ENCODE measurements at places on chromosomes 13 and 19.

- no peak for DNase-seq
Measured at GRCh38 chr13:58181111-58181510, 549.6 kb downstream of the PCDH17 start.

DNA sequence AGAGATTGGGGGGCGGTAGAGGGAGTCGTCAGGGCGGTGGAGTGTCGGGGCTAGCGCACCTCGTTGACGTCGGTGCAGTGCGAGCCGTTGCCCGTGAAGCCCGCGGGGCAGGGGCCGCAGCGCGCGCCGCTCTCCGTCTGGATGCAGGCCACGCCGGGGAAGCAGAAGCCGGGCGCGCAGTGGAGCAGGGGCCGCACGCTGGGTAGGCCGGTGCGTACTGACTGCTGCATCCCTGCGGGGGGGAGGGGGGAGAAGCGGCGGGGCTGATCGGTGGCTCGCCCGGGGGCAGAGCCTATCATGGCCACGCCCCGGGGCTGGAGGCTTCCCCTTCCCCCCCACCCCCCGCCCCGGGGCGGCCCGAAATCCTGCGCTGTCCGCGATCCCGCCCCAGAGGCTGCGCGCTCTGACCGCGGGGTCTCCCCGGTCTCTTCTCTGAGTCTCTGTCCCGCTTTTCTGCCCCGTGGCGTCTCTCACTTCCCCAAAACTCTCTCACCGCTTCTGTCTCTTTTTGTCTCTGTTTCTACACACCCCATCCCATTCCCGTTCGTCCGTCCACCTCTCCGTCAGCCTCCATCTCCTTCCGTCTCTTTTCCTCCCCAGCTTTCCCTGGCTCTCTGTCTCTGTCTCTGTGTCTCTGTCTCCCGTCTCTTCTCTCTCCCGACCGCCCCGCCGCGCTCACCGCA is 1.1 kb downstream of the COMP start:
- peak; percentile 73 for DNase-seq

DNA sequence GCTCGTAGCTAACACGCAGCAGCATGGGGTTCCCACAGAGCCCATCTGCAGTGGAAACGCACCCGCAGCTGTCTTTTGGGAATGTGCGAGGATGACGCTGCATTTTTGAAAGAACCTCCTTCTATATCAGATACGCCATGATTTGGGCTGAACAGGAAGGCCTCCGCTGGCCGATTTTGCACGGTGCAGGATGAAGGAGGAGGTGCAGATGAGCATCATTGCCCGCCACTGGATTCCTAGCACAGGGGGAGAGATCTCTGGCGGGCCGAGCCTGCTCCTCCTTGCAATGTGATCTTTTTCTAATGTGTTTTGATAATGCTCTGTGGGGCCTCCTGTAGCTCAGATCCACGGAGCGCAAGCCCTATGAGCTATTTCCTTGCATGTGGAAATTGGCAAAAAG is 55.5 kb downstream of the EFNB2 start:
- DNase-seq: no peak

- no peak for DNase-seq
Measured at GRCh38 chr13:93765062-93765461, 538.5 kb downstream of the GPC6 start.

DNA sequence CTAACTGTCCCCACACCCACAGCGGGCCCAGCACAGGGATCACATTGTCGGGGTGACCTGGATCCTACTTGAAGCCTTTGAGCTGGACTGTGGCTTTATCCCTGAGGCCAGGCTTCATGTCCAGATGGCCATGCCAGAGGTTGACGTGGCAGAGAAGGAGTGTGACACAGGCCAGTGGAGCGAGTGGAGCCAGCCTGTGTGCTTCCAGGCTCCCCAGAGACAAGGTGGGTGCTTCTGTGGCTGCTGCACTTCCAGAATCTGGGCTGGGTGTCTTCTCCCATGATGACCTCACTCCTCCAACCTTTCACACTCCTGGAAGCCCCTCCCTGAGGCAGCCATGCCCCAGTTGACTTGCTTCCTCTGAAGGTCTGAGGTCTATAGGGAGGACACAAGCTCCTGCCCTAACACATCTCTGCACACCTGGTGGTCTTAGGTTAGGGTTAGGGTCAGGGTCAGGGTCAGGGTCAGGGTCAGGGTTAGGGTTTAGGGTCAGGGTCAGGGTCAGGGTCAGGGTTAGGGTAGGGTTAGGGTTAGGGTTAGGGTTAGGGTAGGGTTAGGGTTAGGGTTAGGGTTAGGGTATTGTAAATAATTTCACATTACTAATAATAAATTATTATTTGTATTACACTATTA is 13.1 kb upstream of the MZF1 start:
- DNase-seq: no peak

GRCh38 chr19:43290568-43291359 is 21.4 kb upstream of the PSG9 start:
- DNase-seq: no peak

DNA sequence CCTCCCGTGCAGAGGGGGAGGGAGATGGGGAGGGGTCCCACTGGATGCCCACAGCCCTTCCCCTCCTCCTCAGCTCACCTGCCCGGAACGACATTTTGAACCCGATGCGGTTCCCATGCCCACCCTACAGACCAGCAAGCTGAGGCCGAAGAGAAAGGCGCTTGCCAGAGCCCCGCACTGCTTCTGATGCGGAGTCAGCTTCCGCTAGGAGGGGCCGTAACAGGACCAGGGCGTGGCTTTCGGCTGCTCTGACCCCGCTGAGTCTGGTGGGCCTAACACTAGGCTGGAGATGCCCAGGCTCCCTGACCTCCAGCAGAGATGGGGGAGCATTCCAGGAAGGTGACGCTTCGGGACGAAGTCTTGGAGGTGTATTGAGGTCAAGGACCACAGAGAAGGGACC is 6.7 kb downstream of the ONECUT3 start:
- no peak for DNase-seq

DNA sequence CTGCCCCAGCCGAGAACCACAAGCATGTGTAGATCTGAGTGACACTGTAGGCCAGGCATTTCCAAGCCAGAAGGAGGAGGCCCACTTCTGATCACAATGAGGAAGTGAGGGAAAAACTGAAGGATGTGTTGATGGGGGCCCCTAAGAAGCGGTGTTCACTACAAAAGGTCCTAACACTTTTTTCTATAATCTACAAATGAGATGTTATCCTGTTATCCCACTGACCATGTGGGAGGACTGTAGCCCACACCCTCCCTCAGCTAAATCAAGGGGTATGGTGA is 99.0 kb upstream of the MCF2L start:
- no peak for DNase-seq
